Memory B cell (primary cell): ENCODE measurements at places on chromosomes 13 and 19.

DNA sequence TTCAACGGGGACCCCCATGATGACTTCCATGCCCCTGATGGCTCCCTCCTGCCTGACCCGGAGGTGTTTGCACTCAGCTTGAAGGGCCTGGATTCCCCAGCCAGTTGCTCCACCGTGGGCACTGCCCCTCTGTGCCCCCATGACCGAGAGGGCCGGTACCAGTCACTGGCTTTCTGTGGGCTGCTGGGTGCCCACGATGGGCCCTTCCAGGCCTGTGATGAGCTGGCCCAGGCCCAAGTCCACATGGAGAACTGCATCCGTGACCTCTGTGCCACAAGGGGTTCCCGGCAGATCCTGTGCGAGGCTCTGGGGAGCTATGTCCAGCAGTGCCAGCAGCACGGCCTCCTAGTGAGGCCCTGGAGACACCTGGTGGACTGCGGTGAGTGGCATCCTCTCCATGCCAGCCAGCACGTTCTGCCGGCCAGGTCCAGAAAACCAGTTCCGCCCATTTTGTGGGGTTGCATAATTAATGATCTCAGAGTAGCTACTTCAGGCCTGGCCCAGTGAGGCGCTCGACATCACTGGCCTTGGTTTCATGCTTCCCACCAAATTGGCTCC, 34.9 kb upstream of the FXYD3 start:
- no peak for DNase-seq

DNA sequence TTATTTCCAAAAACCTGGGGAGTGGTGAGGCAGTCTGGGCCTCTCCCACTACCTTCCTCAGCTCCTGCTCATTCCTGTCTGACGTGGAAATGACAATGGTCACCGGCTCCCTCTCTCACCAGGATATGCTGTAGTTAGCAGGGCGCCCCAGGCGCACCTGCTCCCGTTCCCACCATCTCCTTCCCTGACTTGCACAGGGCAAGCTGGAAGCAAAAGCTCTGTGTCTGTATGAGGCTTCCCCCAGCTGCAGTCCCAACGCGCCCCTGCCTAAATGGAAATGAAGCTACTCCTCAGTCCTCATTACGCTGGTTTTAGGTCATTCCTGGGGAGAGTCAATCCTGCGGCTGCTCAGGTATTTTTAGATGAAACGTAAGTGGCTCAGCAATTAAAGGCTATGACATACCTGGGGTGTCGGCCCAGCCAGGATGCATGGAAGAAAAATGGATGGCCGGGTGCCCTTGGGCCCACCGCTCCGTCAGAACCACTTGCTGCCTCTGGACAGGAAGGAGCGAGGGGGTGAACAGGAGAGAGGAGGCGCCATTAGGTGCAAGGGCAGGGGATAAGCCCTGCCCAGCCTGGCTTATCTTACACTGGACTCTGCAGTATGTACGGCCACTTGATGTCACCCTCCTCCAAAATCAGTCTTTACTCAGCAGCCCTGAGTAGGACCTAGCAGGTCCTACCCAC, 32.4 kb downstream of the DHRS12 start:
- DNase-seq = no peak

DNA sequence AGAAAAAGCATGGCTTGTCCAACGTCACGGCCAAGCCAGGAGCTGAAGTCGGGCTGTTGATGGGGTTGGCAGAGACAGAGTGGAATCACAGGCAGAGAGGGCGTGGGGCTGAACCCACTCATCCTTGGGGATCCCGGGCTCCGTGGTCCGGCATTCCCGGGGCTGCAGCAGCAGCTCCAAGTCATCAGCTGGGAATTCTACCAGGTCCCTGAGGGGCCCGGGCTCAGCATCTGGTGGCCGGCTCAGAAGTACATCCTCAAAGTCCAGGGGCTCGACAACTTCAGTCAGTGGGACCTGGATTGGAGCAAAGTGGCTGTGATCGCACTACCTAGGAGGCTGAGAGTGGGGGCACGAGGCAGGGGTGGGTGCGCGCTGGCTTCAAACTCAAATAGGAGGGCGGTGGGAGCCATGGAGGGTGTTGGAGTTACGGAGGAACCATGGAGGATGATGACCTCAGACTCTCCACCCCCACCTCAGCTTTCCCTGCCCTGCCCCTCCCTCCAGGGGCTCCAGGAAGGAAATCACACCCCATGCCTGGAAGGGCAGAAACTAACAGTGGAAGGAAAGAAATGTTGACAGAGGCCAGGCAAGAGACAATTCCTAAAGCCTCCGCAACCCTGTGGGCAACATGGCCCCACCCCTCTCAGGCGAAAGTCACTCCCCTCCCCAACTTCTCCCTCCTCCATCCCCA, 9.5 kb downstream of the DOCK6 start:
- no peak for DNase-seq

DNA sequence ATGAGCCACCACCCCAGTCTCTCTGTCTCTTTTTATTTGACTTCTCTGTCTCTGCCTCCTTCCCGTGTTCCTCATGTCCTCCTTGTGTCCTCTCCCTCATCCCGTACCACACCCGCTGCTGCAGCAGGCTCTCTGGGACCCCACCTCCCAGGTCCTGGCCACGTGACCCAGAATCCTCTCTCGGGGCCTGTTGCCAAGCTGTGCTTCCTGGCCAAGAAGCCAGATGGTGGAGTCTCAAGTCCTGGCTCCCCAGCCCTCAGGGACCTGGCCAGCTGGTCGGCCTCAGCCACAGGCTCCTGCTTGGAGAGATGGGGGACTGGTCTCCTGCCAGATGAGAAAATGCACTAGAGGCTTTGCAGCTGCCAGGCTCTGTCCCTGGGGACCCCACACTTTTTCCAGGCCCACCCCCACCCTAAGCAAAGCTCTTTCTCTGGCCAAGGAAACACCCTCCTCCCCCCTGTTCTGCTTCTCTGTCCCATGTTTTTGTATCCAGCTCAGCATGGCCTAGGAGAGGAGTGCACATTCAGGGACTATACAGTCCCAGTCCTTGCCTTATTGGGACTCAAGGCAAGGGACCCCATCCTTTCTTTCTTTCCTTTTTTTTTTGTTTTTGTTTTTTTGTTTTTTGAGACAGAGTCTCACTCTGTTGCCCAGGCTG, 34.3 kb upstream of the SHKBP1 start:
- no peak for DNase-seq

GRCh38 chr19:45753548-45753947, 15.5 kb downstream of the SIX5 start:
- DNase-seq = no peak

DNA sequence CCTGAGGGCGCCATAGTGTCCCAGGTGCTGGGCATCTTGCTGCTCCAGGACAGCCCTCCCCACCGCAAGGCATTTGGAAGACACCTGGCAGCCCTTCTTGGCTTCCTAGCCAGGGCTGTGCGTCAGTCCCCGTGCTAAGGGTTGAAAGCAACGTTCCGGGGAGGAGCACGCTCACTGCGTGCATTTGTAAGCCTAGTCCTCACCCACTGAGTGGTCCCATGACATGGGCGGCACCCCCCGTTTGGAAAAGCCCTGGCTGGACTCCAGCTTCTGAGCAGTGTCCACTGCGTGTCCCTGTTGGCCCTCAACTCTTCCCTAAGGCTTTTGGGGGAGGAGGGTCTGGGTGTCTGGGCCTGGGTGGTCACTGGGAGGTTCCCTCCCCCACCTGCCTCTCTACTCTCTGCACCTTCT, 76.3 kb upstream of the GPR183 start:
- no peak for DNase-seq

GRCh38 chr19:50629801-50630200, 9.9 kb downstream of the SYT3 start:
- DNase-seq = no peak

- no peak for DNase-seq
These were observed 9.1 kb downstream of the SLITRK5 start for GRCh38 chr13:87680298-87680697.

GRCh38 chr19:39347332-39348164, 5.3 kb downstream of the SAMD4B start:
- DNase-seq = no peak

- DNase-seq = no peak
These were observed 711.5 kb downstream of the PCDH17 start for GRCh38 chr13:58343076-58343475.

DNA sequence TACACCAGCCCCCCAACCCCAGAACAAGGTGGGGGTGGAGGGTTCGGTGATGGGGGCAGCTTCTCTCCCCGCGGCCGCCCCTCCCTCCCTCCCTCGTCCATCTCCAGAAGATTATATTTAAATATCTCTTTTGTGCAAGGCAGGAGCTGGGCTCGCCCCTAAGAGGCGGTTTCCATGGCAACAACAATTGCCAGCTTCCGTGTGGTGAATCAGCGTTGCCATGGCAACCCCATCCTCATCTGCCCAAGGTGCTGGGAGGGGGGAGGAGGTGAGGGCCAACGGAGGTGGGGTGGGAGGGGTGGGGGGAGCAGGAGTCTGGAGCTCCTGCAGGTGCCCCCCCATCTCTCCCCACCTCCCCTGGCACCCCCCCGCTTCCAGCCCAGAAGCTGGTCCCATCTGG, 46.4 kb downstream of the CELF5 start:
- no peak for DNase-seq

GRCh38 chr13:30147015-30147414, 160.3 kb downstream of the KATNAL1 start:
- no peak for DNase-seq

DNA sequence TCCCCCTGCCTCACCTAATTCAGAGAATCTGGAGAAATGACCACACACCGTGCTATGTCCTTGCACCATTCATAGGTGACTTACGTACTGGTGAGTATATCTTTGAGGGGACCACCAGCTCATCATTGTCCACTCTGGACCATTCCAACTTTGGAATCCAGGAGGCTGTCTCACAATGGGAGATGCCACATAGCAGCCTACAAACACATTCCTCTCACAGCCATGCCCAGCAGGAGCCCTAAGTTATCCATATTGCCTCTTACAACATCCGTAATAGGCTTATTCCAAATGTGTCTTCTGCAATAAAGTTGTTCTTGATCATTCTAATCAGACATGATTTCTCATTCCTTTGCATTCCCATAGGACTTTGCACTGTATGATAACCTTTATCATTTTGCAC, 436.7 kb downstream of the EFNB2 start:
- no peak for DNase-seq

DNA sequence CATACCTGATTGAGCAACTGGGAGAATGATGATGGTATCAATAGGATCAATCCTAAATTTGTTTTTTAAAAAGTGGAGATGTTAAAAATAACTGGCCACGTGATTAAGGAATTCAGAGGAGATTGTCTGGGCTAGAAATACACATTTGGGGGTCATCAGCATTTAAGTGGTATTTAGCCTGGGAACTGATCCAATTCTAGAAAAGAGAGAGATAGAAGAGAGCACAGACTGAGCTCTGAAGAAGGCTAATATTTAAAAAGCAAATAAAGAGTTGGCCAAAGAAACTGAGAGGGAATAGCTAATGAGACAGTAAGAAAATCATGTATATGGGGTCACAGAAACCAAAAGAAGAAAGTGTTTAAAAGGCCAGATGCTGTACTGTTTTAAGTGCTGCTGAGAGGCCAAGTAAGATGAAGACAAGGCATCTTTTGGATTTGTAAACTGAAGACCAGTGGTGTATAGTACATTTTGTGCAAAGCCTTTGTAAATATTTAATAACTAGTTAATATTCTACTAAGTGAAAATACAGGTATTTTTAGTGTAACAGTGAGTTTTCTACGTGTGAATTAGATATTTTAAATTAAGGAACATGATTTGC, 40.2 kb downstream of the UBL3 start:
- no peak for DNase-seq

DNA sequence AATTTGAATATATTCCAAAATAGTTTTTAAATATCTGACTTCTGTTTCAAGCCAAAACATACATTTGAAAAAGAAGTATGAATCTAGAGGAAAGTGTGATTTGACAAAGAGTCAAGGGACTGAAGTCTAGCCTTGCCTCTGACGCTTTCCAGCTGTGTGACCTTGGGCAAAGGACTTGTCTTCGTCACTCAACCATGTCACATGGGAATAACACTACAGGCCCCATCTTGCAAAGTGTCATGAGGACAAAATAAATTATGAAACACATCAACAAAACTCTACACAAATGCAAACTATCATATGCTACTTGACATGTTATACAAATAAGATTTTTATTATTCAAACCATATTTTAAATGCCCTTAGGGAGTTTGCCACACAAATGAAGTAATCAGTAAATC, 73.0 kb downstream of the CYSLTR2 start:
- DNase-seq = no peak

DNA sequence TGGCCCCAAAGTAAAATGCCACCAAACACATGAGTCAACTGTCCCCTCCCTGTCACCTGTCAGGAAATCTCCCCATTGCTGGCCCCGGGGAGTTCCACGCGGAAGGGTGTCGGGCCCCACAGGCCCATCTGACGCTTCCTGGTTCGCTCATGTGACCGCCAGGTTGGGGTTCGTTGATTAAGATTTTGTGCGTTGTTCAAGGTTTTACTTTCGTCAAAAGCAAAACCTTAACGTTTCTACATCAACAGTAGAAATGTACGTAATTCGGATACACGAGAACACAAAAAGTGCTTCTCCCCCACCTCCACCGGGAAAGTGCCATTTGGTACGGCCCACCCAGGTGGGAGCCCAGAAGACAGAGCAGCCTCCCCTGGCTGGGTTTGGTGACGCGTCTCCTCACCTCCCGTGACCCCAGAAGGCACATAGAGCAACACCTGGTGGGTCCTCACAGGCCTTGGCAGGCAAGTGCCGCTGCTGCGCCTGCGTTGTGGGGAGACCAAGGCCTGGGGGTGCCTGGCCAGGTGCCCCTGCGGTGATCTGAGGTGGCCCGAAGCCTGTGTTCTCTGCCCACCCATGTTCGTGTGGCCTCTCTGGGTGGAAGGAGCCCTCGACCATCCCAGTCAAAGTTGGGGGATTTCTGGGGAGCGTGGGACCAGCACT, 161.6 kb downstream of the KDM4B start:
- DNase-seq = peak; percentile 94

GRCh38 chr13:27170516-27171243, 931 bp downstream of the USP12 start:
- DNase-seq = peak; percentile 18

GRCh38 chr13:41492432-41493260, 35.3 kb downstream of the RGCC start:
- no peak for DNase-seq

- no peak for DNase-seq
These were observed 24.3 kb downstream of the TMEM255B start for GRCh38 chr13:113783200-113783881.

GRCh38 chr13:41199079-41199478, 4.7 kb upstream of the KBTBD7 start:
- peak; percentile 25 for DNase-seq

GRCh38 chr19:49932041-49932451, 2.7 kb upstream of the NUP62 start:
- DNase-seq = no peak

- no peak for DNase-seq
These were observed 26.9 kb downstream of the CDK8 start for GRCh38 chr13:26280822-26281221.

- DNase-seq = no peak
These were observed 87.9 kb downstream of the URI1 start for GRCh38 chr19:30029721-30030510.

DNA sequence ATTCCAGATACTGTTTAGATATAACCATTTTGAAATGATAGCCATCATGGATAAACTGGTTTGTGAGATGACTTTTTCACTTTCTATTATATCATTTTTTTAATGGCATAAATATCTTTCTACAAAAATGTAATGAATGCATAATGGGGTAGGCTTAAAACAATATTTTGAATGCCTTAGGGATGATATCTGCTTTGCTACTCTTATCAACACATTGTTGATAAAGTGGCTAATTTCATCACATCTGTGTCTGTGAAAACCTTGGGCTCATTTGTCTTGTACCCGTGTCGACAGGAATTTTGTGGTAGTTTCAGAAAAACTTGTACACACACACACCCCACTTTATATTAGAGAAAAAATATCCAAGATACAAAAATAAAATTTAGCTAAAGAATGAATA, 44.1 kb downstream of the SLITRK6 start:
- no peak for DNase-seq
